ENCODE measurements at places on chromosomes 13 and 19. TPM values are rescaled to one million over a fixed set of nuclear protein-coding genes. Genes with fewer than 3 reads are reported as not detected.

Gene ATP4A
- total RNA-seq: not detected

Gene ACER1
- not detected for total RNA-seq

Gene IL11
- 1.6 TPM for total RNA-seq

Gene SIGLEC8
- total RNA-seq: not detected

Gene AMER2
- not detected for total RNA-seq

Gene SLITRK6
- 0.18 TPM for total RNA-seq

Gene ZNF382
- total RNA-seq: 4.6 TPM

Gene PROZ
- total RNA-seq: not detected

Gene CCNA1
- 0.09 TPM for total RNA-seq

Gene NLRP4
- not detected for total RNA-seq

Gene SULT2A1
- not detected for total RNA-seq

Gene NRTN
- total RNA-seq: not detected

Gene PGLYRP2
- total RNA-seq: not detected

Gene ZNF554
- total RNA-seq: 3.2 TPM

Gene CYP4F22
- not detected for total RNA-seq

Gene SIGLECL1
- total RNA-seq: not detected

Gene AP3D1
- total RNA-seq: 82.7 TPM

Gene HS6ST3
- total RNA-seq: 0.36 TPM

Gene CBY2
- not detected for total RNA-seq

Gene TEX29
- not detected for total RNA-seq

Gene DPRX
- total RNA-seq: not detected

Gene CCDC70
- total RNA-seq: not detected

Gene MISP3
- 0.72 TPM for total RNA-seq

Gene PLIN4
- total RNA-seq: 0.90 TPM

Gene TMEM145
- total RNA-seq: not detected

Gene ZNF567
- total RNA-seq: 6.6 TPM

Gene CEACAM16
- not detected for total RNA-seq

Gene SYDE1
- 46.9 TPM for total RNA-seq

Gene SLC6A16
- not detected for total RNA-seq

Gene GPC5
- total RNA-seq: not detected

Gene PSPN
- 0.41 TPM for total RNA-seq

Gene KLHL26
- 5.2 TPM for total RNA-seq

Gene ZIM2
- total RNA-seq: not detected

Gene COL4A1
- 43.7 TPM for total RNA-seq

Gene CNFN
- total RNA-seq: not detected
